ENCODE measurements at places on chromosomes 3 and 15.

DNA sequence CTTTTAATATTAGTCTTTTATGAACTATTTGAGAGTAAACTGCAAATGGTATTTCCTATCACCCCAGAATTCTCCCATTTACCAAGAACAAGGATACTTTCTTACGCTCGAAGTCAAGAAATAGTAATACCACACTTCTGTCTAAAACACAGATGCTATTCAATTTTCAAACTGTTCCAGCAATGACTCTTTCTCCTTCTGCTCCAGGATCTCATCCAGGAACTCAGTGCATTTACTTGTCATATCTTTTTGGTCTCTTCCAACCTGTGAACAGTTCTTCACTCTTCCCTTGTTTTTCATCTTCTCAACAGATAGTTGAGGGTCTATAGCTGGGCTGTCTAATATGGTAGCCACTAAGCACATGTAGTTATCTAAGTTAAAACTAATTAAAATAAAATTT lies 87.1 kb upstream of the GAP43 start:
- no peak for DNase-seq

DNA sequence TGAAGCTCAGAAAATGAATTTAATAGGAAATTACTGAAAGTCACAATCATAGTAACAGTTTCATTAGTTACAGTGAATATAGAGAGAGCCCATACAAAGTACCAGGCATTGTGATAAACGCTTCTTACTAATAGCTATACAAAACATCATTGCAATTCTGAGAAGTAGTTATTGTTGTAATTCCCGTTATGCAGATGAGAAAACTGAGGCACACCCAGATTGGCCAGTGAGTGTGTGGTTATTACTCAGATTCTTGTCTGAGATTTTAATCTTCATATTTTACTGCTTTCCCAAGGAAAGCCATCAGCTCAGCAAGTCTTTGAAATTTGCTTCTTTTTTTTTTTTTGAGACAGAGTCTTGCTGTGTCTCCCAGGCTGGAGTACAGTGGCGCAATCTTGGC lies 14.3 kb downstream of the FLNB start:
- DNase-seq: no peak

GRCh38 chr3:8319935-8320634 lies 181.5 kb upstream of the LMCD1 start:
- DNase-seq: peak; percentile 89

- DNase-seq: no peak
Measured at GRCh38 chr3:146196789-146197188, 35.8 kb upstream of the PLOD2 start.

DNA sequence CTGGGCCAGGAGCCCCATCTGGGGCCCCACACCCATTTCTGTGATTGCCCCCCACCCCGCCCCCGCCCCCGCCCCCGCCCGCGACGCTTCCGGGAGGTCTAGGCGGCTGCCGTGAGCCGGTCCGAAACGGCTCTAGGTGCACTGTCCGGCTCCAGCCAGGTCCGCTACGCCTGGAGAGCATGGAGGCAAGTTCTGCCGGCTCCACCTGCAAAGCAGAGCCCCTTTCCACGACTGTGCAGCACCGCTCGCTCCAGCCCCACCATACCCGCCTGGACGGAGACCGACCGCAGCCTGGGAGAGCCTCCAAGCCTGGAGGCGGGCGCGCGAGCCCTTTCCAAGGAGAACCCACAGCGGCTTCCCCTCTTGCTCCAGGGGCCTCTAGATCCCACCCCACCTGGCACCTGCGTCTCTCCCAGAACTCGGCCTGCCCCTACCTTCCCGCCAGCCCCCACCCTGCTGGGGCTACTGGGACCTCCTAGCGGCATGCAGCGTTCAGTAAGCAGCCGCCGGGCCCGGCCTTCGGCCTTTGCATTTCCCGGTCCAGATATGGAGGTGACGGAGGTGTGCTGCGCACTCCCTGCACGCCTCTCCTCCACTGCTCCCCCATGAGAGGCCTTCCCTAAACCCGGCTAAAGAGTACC lies 66.2 kb downstream of the KLF13 start:
- DNase-seq: no peak

- peak; percentile 39 for DNase-seq
Measured at GRCh38 chr3:12954891-12955650, 113.7 kb upstream of the RPL32 start.

- peak; percentile 72 for DNase-seq
Measured at GRCh38 chr3:88113311-88114162, 36.2 kb upstream of the C3orf38 start.

- DNase-seq: peak; percentile 34
Measured at GRCh38 chr3:58251631-58252035, 14.0 kb downstream of the ABHD6 start.

Measured in renal cortical epithelial cell (primary cell).